ENCODE measurements at places on chromosomes 11 and 22.

DNA sequence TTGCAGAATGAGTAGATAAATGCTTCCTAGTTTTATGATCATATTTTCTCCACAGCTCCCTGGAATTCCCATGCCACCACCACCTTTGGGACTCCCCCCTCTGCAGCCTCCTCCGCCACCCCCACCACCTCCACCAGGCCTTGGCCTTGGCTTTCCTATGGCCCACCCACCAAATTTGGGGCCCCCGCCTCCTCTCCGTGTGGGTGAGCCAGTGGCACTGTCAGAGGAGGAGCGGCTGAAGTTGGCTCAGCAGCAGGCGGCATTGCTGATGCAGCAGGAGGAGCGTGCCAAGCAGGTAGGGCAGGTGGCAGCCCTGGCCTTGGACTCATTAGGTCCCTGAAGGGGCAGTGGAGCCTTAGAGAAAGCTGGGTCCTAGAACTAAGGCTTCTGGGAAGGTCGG, 2.9 kb downstream of the SF3B2 start:
- no peak for DNase-seq

DNA sequence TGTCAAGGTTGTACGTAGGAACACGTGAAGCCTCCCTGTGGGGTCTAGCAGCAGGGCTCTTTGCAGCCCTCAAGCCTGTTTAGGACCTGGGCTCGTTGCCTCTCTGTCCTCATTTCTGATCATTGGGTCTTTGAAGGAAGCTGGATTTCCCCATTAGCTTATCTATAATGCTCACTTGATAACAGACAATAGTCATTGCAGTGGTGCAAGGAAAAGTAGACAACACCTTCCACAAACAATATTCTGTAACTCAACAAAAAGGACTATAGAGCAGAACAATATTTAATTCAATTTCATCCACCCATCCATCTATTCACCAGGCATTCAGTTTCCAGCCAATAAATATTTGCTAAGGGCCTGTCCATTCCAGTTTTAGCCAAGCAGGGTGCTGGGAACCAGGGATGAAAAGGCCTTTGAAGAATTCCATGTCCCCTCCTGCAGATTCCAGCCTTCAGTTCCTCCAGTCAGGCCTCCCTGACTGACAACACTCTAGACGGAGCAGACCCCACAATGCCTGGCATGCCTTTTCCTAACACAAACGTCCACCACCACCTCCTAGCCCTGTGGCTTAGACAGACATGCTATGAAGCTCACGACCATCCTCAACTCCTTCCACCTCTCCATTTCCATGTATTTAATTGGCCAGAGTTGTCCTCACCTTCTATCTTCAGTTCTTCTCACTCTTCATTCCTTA, 12.7 kb upstream of the POLD3 start:
- no peak for DNase-seq

DNA sequence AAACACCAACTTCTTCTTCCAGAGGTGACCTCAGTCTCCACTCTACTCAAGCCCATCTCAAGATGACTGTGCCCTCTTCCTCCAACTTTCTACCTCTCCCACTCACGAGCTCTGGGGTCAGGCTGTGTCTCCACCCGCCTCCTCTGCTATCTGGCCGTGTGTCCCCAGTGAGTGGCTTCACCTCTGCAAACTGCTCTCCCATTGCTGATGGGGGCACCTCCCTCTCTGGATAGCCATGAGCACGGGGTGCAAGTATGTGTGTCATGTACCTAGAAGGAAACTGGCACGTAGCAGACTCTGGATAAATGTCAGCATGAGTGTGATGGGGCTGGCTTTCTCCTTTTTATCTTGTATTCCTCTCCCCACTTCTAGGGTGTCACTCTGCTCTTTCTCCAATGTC, 18.3 kb upstream of the RAC2 start:
- DNase-seq: no peak

GRCh38 chr11:1573077-1573902, 1.2 kb upstream of the DUSP8 start:
- DNase-seq: no peak

DNA sequence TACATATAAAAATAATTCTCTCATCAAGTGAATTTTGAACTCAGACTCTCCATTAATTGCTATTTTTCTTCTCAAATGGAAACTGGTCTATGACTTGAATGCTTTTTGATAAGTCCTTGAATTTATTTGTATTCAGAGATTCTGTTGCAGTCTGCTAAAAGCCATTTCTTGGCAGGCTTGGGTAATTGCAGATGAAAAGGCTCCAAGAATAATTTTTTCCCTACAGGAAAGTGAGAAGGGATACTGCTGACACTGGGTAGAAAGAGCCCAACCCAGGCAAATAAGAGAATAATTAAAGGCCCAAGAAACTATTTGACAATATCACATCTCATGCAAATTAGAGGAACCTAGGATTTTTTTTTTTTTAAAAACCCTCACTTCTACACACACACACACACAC, 246.5 kb upstream of the DDI1 start:
- DNase-seq: no peak

DNA sequence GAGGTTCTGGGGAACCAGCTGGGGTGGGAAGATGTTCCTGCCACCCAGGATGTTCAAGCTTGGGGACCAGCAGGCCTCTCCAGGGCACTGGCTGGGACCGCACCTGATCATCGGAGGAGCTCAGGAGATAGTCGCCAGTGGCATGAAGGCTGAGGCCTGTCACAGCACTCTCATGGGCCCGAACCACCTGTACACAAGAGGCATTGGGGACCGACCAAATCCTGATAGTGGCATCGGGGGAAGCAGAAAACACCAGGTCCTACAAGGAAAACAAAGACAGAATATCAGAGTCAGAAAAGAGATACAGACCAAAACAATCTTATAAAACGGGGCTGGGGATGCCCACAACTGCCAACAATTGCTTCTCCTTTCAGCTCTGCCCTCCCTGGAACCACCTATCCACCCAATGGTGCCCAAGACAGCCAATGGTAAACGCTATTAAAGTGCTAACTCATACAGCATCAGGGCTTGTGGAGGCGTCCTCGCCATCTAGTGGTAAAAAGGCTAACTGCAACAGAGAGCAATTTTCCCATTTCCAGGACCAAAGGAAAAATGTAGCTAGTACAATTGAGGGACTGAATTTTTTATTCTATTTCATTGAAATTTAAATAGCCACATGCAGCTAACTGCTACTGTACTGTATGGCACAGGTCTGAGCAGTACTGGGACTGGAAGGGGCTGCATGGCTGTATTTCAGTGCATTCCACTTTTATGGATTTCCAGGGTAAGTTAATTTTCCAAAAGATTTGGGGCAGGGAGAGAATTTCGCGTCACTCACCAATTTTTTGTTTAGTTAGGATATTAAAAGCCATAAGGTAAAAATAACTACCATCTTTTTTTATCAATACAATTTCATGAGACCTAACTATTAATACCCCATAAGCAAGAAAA, 7.1 kb downstream of the PRPF19 start:
- DNase-seq: no peak

GRCh38 chr11:44338026-44338425, 28.1 kb upstream of the ALX4 start:
- no peak for DNase-seq

DNA sequence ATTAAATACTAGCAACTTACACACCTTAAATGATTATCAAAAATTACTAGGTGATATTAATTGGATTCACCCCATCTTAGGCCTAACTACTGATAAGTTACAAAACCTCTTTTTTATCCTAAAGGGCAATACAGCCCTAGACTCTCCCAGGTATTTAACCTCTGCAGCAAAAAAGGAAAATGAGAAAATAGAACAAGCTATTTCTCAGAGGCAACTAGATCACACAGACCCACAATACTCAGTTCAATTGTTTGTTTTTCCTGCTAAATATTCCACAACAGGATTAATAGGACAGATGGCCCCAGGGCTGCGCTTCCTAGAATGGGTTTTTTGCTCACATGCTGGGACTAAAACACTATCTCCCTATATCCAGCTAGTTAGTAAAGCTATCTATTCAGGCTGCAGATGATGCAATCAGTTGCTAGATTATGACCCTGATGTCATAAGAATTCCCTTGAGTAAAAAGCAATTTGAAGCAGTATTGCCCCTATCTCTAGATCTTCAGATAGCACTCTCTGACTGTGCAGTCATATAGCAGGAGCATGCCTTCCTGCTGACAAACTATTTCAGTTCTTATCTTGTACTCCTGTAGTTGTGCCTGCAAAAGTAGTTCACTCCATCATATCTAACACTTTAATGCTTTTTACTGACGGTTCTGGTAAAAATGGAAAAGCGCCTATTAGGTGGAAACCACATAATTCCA, 1595.5 kb upstream of the TENM4 start:
- DNase-seq: no peak

- no peak for DNase-seq
Measured at GRCh38 chr11:20278727-20279126, 84.8 kb upstream of the HTATIP2 start.

- no peak for DNase-seq
Measured at GRCh38 chr22:48275412-48275811, 1513.0 kb downstream of the TBC1D22A start.

DNA sequence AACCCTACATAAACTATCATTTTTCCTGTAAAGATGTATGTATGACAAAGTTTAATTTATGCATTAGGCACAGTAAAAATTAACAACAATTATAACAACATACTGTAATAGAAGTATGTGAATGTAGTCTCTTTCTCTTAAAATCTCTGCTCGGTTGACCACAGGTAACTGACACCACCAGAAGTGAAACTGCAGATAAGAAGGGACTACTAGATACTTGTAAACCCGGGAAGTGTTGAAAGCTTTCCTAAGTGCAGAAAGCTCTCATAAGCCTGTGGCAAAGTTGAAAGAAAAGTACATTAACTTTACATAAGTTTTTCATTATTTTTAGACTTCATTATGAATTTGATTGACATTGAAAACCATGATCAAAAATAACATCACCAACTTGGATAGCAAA, 1173.3 kb downstream of the LRRC4C start:
- DNase-seq: no peak

DNA sequence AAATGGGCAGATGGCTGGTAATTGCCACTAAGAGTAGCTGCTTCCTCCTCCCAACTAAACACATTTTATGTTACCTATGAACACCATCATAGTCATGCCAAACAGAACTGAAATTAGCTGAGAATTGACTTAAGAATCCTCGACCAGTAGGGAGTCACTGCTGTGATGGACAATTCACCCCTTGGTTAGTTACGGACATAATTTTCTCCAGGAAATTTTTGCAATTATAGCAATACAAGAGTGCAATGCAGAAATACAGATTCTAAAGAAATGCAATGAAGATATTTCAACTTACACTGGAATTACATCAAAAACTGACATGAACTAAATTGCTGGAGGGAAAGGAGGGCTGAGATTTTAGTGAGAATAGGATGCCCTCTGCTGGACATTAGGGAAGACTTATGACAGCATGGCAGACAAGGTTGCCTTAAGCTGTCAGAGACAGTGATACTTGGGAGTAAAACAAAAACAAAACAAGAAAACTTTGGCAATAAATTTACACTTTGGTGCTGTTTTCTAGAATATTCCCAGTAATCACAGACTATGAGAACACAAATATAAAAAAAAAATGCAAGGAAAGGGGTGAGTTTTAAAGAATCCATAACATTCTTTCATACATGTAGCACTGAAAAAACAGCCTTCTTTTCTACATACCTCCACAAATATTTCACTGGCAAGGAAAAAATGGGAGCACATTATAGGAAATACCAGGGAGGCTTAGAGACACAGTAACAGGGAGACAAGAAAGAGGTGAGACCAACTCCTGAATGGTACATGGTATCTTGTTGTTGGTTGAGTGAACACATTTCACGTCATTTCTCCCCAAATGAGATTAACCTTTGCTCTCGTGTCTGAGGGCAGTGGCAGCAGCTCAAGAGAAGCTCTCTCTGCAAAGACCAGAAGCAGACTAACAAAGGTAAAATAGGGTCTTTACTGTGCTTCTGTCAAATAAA, 11.2 kb upstream of the PPP2R1B start:
- no peak for DNase-seq

DNA sequence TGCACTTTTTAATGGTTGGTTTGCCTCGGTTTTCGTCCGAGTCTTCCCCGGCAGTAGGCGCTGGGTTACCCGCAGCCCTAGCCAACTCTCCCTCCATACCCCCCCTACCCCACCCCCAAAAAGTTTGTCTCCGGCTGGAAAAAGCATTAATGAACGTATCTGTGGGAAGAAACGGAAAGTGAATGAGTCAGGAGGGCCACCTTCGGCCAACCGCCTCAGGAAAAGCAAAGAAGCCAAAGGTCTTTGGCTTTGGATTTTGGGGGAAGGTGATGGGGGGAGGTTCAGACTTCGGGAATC, 508 bp upstream of the FLI1 start:
- DNase-seq: no peak

DNA sequence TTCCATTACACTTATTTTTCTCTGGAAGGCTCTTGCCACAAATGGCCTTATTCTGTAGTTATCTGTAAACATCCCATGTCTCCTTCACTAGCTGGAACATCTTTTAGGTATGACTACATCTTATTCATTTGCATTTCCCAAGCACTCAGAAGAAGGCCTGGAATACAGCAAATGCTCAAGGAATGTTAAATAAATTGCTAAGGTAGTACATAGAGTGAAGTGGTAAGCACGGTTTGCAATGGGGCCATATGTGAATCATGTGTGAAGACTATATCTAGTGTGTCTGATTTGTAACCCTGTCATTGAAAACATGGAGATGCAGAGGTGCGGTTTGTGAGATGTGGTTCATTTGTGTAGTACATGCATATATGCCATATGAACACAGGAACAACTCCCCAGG, 33.5 kb downstream of the GDPD4 start:
- DNase-seq: no peak

- DNase-seq: no peak
Measured at GRCh38 chr11:45810431-45811108, 5.6 kb downstream of the SLC35C1 start.

- no peak for DNase-seq
Measured at GRCh38 chr11:128917144-128917724, 25.4 kb downstream of the TP53AIP1 start.

GRCh38 chr11:75826461-75827230, 11.6 kb downstream of the UVRAG start:
- no peak for DNase-seq

DNA sequence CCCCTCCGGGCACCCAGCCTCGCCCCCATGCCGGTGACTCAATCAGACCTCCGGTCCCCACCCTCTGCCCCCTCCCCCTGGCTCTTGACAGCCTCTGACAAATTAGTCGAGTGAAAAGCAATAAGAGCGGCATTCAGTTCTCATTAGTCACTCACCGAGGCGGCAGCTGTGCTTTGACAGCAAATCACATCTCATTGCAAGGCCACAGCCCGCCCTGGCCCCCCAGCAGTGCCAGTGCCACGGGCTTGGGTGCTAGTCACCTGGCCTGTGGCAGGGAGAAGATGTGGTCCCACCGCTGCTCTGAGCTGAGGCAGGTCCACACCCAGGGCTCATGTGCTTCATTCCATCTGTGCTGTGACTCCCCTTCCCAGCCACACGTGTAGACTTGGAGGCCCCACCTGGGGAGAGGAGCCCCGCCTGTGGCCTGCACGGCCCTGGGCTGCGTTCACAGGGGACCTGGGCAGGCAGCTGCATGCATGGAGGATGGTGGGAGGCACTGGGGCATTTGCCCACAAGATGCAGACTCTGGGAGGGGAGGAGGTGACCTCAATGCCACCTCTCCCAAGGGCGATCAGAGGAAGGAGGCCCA, 7.4 kb upstream of the TH start:
- DNase-seq: no peak

Data from stimulated activated CD8-positive, alpha-beta memory T cell treated with anti-CD3 and anti-CD28 coated beads, Interleukin-7, amount 100 ng/mL, for 1 hour (primary cell).